ENCODE measurements at places on chromosomes 4 and X.

GRCh38 chr4:25823632-25824031 is 39.2 kb downstream of the SEL1L3 start:
- DNase-seq = no peak

DNA sequence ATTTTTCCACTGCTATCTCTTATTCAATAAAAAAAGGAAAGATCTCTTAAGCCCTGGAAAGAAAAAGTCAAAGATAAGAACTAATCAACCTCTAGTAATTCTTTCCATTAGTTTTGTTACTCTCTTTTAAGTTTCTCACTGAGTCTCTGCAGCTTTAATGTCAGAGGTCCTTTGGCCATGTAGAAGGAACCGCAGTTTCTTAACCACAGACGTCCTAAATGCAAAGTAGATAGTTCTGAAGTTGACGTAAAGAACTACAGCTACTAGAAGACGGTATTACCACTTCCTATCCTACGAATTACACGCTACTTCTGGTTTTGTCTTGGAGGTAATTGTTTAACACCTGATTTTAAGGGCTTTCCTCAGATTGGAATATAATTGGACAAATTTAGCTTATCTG is 325.9 kb downstream of the ANKRD50 start:
- no peak for DNase-seq

DNA sequence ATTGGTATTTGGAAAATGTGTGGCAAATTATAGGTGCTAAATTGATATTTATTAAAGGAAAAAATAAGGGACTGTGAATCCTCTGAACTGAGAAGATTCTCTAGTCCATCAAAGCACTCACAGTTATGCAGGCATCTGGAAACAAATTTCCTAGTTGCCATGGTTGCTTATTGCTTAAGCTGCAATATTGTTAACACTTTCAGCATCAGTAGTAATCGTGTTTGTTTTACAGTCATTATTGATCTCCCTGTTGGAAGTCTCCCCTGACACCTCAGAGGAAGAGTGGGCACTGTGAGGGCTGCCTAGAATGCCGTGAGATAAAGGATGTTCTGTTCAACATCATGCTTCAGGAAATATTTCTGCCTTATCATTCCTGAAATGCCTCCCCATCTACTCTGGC is 2004.3 kb upstream of the ADGRL3 start:
- no peak for DNase-seq

GRCh38 chrX:54352677-54353076 is 5.2 kb downstream of the WNK3 start:
- DNase-seq = no peak

- no peak for DNase-seq
Measured at GRCh38 chrX:48972220-48973164, 848 bp upstream of the KCND1 start.

DNA sequence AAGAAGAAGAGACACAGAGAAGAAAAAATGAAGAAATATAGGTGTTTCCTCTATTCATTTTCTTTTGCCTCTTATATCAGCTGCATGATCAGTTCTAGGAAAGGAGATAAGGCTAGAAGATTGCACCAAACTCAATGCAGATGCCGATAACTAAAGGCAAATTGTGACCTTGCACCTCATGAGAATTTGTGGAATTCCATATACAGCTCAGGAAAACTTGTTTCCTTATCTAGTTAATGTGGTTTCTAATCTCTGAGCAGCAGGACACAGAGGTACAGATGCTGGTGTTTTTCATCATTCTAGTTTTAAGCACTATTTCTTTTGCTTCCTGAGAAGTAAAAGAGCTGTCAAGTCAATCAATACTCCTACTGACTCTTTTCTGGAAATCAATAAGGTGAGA is 104.6 kb upstream of the NWD2 start:
- no peak for DNase-seq

DNA sequence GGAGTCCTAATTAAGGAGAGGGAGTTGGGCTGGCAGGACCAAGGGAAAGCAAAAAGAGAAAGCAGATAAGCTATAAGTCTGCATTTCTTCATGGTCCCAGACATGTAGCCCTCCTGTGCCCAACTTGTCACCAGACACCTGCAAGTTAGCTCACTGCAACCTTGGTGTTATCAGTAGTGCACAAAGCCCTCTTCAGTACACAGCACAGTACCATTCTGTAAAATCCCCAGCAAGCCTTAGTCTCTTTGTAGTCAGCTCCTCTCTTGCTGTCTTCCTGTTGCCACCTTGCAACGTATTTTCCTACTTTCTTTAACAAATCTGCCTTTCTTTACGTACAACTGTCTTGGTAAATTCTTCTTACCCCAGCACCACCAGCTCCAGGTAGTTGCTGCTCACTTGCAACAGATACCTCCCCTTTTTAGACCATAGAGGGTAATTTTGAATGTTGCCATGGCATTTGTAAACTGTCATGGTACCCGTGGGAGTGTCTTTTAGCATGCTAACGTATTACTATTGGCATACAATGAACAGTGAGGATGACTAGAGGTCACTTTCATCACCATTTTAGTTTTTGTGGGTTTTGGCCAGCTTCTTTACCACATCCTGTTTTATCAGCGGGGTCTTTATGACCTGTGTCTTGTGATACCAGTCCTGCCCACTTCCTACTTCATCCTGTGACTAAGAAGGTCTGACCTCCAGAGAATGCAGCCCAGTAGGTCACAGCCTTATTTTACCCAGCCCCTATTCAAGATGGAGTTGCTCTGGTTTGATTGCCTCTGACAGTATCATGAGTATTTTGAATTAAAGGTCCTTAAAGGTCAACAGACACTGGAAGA is 28.3 kb upstream of the AP1S2 start:
- DNase-seq = no peak

GRCh38 chrX:17550011-17550410 is 175.0 kb downstream of the NHS start:
- DNase-seq = no peak

- no peak for DNase-seq
Measured at GRCh38 chr4:80336582-80336981, 1.1 kb downstream of the CFAP299 start.

- no peak for DNase-seq
Measured at GRCh38 chr4:24686866-24687692, 102.7 kb upstream of the DHX15 start.

DNA sequence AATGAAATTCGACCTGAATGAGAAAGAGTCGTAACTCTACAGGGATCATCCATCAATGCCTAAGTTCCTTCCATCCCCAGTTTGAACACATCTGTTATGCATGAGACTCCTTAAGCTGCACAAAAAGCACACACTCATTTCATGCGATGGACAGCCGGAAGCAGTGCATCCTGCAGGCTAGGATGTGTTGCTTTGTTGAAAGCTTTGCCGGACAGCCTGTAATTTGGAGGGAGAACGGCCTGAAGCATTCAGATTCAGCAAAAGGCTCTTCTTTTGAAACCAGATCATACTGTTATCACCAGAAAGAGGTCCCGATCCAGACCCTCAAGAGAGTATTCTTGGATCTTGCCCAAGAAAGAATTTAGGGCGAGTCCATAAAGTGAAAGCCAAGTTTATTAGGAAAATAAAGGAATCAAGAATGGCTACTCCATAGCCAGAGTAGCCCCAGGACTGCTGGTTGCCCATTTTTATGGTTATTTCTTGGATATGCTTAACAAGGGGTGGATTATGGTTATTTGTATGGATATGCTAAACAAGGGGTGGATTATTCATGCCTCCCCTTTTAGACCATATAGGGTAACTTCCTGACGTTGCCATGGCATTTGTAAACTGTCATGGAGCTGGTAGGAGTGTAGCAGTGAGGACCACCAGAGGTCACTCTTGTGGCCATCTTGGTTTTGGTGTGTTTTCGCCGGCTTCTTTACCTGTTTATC is 48.1 kb upstream of the DHRSX start:
- no peak for DNase-seq

GRCh38 chr4:104451573-104451972 is 43.1 kb downstream of the CXXC4 start:
- no peak for DNase-seq

DNA sequence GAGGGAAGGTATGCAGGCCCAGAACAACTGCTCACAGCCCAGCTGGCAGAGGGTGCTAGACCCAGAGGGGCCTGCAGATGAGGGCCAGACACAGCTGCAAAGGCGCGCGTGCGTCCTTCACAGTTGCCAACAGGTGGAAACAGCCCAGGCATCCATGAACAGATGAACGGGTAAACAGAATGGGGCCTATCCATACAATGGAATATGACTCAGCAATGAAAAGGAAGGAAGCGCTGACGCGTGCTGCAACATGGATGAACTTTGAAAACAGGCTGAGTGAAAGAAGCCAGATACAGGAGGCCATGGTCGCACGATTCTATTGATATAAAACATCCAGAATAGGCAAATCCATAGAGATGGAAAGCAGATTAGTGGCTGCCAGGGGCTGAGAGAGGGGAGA is 83.1 kb upstream of the DDX3X start:
- no peak for DNase-seq

DNA sequence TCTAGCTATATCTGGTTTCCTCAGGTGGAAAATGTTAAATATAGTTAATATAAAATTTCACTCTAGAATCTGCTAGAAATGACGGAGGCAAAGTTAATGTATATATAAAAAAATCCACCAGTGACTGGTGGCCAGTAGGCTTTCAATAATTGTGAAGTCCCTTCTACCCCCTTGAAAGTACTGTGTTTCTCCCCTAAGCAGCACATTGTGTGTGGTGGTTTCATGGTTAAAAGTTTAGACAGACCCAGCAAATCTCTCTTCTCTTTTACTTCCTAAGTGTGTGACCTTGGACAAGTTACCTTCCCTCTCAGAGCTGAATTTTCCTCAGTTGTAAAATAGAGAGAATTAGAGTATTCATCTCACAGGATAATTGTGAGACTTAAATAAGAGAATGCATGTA is 600 bp upstream of the HEPH start:
- no peak for DNase-seq

- DNase-seq = no peak
Measured at GRCh38 chr4:169256101-169256612, 14.6 kb downstream of the SH3RF1 start.

- DNase-seq = no peak
Measured at GRCh38 chrX:78886550-78886949, 58.6 kb upstream of the P2RY10 start.

DNA sequence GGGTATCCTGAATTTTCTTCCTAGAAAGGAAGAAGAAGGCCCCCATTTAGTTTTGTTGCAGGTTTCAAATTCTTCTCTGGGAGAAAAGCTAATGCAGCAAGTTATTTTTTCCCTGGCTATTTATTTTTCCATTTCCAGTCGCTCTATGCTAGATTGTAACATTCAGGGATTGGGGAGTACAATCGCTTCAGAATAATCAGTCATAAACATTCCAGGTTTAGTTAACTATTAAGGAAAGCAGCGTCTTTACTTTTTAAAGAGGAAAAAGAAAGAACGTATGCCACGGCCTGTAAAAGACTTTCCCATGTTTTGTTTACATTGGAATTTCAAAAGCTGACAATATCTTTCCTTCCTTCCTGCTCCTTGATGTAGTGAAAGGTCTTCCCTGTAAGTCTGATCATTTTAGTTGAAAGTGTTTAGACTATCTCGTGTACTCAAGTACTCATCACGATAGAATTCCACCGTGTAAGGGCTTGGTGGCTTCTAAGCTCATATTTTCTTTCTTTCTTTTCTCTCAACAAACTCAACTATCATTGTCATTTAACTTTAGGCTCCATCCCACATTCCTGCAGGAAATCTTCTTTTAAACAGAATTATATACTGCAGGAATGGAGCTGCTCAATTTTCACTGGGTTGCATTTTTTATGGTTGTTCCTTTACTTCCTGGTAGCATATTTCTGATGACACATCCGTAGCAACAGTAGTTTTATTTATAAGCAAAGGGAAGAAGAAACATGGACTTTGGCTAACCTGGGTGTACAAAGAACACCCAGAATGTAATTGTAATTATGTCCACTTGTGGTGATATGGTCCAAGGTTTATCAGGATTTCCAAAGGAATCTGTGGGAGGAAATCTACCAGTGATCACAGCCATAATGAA is 213.1 kb upstream of the FAT1 start:
- no peak for DNase-seq

GRCh38 chr4:184873054-184873453 is 47.3 kb upstream of the ACSL1 start:
- DNase-seq = no peak

DNA sequence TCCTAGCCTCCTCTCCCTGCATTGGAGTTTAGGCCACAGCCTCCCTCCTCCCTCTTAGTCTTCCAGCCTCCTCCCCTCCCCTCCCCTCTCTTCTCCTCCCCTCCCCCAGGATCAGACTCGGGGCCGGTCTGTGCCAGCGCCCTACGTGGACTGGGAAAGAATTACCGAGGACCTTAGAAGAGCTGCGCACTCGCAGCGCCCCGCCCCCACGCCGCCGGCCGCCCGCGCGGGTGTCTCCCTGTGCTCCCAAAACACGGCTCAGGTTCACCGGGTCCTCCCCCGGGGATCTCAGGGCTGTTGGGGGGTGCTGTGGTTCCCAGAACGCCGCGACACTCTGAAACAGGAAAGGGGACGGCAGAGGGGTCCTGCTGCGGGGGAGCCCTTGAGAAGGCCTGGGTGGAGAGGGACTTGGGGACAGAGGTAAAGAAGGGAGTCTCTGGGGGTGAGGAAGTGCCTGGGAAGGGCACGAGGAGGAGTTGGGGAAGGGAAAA is 122.3 kb upstream of the TBL1X start:
- peak; percentile 45 for DNase-seq

DNA sequence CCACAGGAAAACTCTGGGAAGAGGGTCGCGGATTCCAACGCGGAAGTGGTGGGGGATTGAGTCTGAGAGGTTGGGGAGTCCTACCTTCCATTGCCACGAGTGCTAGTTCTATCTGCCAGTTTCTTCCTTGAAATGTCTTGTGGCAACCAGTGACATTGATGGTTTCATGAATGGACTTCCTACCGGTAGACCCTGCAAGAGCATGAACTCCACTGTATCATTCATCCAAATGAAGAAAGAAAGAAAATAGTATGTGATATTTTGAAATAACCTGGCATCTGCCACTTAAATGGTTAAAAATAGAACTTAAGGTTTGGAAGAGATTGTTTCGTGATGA is 1.1 kb upstream of the SLC10A7 start:
- no peak for DNase-seq

- no peak for DNase-seq
Measured at GRCh38 chrX:148290931-148291330, 209.5 kb upstream of the AFF2 start.

- DNase-seq = no peak
Measured at GRCh38 chr4:19756661-19757060, 495.0 kb upstream of the SLIT2 start.

- DNase-seq = no peak
Measured at GRCh38 chr4:143016171-143016570, 168.5 kb upstream of the USP38 start.

- DNase-seq = peak; percentile 78
Measured at GRCh38 chrX:131747173-131747572, 203.3 kb downstream of the OR13H1 start.

- DNase-seq = no peak
Measured at GRCh38 chrX:154350429-154351182, 23.8 kb downstream of the FLNA start.

All from NCI-H1417 treated with DMSO at 0.1 percent for 48 hours (cell line).